ENCODE measurements at places on chromosomes 3 and 15.

GRCh38 chr3:73529308-73530021, 95.3 kb downstream of the PDZRN3 start:
- DNase-seq = no peak

- peak; percentile 58 for DNase-seq
Observed at GRCh38 chr3:159763011-159763601, 225.5 kb upstream of the IL12A start.

DNA sequence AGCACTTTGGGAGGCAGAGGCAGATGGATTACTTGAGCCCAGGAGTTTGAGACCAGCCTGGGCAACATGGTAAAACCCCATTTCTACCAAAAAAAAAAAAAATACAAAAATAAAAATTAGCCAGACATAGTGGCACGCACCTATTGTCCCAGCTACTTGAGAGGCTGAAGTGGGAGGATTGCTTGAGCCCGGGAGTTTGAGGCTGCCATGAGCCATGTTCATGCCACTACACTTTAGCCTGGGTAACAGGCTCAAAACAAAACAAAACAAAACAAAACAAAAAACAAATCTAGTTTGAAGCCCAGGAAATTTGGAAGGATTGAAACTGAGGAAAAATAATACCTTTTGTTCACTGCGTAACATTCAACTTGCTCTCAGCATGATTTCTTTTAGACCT, 16.6 kb downstream of the TMOD3 start:
- no peak for DNase-seq

DNA sequence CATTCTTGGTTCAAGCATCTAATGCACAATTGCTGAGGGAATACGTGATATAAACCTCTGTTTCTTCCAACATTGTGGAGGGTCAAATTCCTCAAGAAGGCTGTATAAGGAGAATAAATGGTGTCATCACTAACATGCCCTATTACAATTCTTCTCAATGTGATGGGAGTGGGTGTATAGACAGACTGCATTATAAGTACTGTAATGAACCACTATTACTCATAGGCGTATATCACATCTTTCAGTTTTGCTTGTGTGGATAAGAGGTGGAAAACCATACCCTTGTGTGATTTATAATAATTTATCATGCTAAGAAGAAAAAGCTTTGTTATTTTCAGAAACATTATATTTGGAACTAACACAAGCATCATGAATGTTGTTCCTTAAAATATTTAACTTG, 35.3 kb upstream of the BBX start:
- no peak for DNase-seq

DNA sequence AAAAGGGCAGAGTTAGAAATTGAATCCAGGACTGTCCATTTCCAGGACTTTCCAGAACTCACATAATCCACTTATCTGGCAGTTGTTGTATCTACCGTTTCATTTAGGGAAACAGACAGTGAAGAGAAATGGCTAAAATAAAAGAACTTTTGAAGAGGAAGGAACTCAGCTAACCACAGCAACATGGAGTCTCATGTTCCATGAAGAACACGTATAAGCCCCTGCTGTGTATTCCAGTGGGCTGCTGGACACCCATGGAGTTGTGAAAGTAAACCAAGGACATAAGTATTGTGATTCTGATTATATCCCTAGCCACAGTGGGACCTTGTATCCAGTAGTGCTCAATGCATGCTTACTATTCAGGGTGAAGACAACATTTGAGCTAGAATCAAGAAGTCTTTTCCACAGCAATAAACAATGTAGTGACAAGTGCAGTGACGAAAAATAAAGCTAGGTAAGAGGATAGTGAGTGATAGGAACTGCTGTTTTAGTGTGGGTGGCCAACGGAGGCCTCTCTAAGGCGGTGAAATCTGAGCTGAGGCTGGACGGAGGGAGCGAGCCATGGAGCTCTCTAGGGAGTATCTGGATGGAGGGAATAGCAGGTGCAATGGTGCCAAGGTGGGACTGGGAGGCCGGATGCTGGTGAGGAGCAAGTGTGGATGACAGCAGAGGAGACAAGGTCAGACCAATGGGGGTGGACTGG, 26.8 kb upstream of the TRH start:
- peak; percentile 28 for DNase-seq

- no peak for DNase-seq
Observed at GRCh38 chr3:151293127-151293526, 14.8 kb upstream of the P2RY14 start.

DNA sequence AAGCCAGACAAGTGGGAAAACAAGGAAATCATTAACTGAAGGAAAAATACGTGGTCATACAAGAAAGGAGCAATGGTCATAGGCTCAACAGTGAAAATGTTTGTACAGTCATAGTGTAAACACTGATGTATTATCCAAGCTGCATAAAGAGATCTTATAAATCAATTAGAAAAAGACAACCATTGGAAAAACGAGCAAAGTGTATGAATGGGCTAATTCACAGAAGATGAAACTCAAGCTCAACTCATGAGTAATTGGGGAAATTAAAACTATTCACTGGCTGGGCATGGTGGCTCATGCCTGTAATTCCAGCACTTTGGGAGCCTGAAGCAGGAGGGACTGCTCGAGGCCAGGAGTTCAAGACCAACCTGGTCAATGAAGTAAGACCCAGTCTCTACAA, 6.4 kb upstream of the IGF2BP2 start:
- DNase-seq = no peak

DNA sequence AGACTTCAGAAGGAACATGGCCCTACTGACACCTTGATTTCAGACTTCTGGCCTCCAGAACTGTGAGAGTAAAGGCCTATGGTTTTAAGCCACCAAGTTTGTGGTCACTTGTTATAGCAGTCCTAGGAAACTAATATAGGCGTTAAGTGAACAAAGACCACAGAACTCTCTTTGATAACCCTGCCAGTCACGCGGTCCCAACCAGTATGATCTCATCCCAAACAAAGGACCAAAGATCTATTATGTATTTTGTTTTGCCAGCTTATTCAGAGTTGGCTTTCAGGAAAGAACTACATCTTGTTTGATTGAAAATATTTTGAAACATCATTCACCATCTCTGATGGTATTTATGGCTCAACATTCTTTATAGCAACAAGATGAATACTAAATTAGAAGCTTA, 294.4 kb upstream of the SLCO3A1 start:
- peak; percentile 96 for DNase-seq

- no peak for DNase-seq
Observed at GRCh38 chr15:74845581-74845980, 2.6 kb upstream of the ULK3 start.

GRCh38 chr15:51450001-51450400, 108.5 kb downstream of the GLDN start:
- no peak for DNase-seq

GRCh38 chr15:82540055-82540983, at the start of gene RPS17:
RPS17 (minus strand) TSS chr15:82540457; CDS start chr15:82540428, 29 bp downstream.
- DNase-seq = peak; percentile 94

DNA sequence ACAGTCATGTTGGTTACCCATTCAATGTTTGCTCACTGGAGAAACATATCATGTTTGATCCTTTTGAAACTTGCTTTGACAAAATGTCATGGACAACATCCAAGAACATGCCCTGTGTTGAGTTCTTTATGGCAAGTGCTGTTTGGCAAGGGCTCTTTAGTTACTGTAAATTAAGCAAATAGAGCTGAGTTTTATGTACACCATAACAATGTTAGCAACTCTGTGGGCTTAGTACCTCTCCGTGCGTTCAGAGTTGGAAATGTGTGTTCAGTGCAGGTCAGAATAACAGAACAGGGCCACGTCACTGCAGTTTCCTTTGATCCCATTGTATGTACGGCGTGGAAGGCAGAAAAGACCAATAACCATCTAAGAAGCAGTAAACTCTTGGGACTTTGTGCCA, 132.5 kb downstream of the MYRIP start:
- no peak for DNase-seq

DNA sequence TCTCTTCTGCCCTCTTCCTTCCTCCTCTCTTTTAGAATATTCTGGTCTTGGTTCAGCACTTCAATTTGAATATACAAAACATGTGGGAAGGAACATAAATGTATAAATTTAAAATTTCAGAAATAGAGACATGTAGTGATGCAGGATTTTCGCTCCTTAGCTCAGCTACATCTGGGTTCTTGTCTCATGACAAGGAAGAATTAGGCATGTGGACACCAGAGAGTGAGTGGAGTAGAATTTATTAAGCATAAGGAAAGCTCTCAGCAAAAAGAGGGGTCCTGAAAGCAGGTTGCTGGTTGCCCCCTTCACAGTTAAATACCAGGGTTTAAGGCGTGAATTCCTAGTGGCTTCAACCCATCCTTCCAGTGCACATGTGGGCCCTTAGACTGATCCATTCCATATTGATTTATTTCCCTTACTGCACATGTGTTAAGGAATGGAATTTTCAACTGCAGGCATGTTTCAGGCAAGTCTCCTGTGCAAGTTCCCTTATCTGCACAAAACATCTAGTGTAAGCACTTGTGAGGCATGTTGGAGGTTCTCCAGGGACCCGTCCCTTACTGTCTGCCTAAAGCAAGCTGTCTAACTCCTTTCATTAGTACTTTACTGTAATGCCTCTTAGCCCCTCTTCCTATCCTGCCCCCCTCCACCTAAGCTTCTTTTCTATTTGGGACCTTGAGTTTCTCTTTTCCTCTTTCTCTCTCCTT, 133.2 kb upstream of the STRIT1 start:
- DNase-seq = no peak

GRCh38 chr15:64544450-64544849, 84.1 kb downstream of the ZNF609 start:
- DNase-seq = no peak

GRCh38 chr15:73474785-73475184, 31.8 kb downstream of the REC114 start:
- no peak for DNase-seq

- DNase-seq = no peak
Observed at GRCh38 chr3:177463863-177464262, 266.6 kb upstream of the TBL1XR1 start.

- peak; percentile 77 for DNase-seq
Observed at GRCh38 chr3:33372218-33373081, 67.8 kb downstream of the UBP1 start.

DNA sequence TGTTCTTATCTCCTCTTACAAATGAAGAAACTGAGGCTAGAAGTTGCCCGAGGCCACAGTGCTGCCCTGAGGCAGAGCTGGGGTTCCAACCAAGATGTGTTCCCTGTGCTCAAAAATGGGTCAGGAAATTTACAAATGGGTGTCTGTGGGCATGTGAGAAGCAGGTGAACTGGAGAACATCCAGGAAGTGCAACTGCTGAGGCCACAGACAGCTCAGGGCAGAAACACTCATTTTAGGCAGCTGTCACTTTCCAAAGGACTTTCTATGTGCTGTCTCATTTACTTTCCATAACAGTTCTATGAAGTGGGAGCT, 47.2 kb upstream of the ATP2B2 start:
- no peak for DNase-seq

DNA sequence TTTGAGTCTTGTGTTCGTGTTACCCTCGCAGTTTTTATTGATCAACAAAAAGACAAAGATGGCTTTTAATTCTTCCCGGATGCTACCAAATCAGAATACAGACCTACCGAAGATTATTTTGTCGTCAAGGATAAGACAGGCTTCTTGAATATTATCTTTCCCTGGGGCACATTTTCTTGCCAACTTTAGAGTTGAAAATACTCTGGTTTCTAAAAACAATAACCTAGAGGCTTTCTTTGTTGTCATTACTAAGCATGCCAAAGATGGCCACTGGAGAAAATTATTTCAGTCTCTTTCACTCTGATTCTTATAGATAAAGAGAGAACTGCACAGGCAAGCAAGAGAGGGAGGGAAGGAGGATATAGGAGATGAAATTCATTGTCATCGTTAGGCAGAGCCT, 33.9 kb downstream of the OXNAD1 start:
- no peak for DNase-seq

- DNase-seq = no peak
Observed at GRCh38 chr3:56813653-56813960, 11.9 kb upstream of the ARHGEF3 start.

DNA sequence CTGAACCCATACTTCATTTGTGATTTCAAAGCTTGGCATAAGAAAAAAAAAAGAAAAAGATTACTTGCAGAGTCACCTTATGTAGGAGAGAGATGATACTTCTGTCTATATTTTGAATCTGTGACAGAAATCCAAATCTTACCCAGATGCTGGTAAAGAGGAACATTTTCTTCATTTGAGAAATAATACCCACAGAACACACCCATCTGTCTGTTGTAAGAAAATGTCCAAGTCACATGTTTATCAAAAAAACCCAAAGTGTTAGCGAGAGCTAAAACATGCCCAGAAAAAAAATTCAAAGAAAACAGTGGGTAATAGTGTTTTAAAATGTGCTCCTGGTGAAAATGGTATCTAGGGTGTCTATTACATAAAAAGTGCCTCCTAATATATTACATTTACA, 18.0 kb upstream of the RAP2B start:
- no peak for DNase-seq

DNA sequence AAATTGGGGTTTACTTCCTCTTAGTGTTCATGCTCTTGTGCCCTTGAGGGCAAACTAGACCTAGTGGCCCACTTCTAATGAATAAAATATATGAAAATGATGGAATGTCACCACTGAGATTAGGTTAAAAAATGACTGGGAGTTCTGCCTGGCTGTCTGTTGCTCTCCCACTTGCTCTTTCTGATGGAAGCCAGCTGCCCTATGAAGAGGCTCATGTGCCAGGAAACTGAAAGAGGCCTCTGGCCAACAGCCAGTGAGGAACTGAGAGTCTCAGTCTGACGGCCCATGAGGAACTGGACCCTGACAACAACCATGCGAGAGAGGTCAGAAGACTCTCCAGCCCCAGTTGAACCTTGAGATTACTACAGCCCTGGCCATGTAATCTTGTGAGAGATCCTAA, 107.1 kb upstream of the FHIT start:
- DNase-seq = peak; percentile 95

DNA sequence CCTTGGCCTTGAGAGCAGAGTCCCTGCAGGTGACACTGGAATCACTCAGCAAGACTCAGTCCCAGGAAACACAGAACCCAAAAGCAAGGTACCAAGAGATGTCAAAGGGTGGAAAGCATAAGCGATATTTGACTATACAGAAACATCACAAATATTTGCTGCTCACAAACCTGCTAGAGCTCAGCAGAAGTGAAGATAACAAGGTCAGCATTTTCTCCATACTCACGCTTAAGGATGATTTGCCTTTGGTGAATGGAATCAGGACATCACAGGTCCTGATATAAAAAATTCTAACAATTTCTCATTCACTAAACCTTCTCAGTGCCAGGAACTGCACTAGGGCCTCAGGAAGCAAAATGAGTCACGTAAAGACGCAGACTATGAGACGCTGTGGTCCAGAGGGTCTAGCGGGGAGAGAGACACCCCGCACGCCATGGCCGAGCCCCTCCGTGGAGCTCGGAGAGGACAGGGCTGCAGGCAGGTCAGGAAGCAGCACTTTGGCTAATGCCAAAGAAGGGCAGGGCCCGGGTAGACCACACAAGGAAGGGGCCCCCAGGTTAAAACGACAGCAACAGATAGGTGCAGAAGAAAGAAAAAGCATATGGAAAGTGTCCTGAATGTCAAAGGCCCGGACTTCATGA, 10.7 kb downstream of the PCSK6 start:
- no peak for DNase-seq

GRCh38 chr15:91032919-91033803, 10.8 kb upstream of the VPS33B start:
- no peak for DNase-seq

DNA sequence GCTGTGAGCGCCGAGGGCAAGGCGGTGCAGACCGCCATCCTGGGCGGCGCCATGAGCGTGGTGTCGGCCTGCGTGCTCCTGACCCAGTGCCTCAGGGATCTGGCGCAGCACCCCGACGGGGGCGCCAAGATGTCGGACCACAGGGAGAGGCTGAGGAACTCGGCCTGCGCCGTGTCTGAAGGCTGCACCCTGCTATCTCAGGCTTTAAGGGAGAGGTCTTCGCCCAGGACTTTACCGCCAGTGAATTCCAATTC, 2.3 kb downstream of the TLNRD1 start:
- no peak for DNase-seq

GRCh38 chr3:195028877-195029606, 241.9 kb downstream of the XXYLT1 start:
- no peak for DNase-seq

All from pons (tissue), 1 donor.